ENCODE measurements at places on chromosomes 12 and 14.

GRCh38 chr14:65964366-65964765 is 521.8 kb upstream of the CCDC196 start:
- DNase-seq: no peak

DNA sequence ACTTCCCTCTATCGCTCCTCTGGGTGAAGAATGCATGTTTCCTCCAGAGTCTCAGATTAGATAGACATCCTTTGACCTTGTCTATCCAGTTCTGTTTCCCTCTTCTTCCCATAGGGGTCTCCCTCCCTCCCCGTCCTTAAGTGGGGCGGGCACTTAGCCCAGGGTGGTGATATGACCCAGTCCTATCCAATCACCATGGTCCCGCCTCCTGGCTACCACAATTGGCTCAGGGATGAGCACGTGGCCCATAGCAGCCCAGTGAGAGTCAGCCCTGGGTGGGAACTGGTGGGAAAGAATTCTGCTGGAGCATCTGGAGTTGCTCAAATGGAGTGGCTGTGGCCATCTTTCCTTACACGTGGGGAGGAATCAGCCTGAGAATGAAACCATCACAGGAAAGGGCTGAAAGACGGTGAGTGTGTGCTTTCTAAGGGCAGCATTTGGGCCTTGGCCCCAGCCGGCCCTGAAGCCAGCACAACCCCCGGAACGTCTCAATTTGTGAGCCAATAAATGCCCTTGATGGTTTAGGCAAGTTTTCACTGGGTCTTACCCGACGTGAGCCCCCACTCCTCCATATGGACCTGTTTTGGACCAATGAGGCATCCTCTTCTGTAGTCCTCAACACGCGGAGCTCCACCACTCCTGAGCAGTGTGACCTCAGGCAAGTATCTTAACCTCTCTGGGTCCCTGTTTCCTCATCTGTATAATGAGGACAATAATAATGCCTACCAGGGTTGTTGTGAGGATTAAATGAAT is 14.4 kb upstream of the MLXIP start:
- DNase-seq: peak; percentile 31

DNA sequence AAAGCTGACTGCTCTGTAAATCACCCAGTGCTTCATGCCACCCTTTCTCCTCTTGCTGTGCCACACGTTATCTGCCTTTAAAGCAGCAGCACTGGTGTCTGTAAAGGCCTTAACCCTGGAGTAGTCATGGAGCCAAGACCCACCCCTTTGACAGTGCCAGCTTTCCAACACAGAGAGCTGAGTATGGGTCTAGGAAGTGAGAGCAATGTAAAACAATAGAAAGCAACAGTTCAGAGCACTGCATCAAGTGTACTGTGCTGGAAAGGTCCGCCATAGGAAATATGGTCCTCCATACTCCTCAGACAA is 139.5 kb downstream of the DAD1 start:
- DNase-seq: no peak

GRCh38 chr14:80575763-80576162 is 364.5 kb upstream of the DIO2 start:
- no peak for DNase-seq

DNA sequence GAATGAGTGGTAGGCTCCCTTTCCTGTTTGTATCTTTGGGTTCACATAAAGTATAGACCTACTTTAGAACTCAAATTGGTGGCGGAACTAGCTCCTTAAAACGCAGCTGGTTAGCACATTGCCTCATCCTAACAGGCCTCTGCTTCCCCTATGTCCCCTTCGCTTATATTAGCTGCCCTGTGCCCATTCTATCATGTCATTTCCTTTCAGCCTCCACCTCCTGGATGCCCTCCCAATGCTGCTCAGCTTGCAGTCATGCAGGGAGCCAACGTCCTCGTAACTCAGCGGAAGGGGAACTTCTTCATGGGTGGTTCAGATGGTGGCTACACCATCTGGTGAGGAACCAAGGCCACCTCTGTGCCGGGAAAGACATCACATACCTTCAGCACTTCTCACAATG is 3.5 kb downstream of the DAZAP2 start:
- DNase-seq: no peak

DNA sequence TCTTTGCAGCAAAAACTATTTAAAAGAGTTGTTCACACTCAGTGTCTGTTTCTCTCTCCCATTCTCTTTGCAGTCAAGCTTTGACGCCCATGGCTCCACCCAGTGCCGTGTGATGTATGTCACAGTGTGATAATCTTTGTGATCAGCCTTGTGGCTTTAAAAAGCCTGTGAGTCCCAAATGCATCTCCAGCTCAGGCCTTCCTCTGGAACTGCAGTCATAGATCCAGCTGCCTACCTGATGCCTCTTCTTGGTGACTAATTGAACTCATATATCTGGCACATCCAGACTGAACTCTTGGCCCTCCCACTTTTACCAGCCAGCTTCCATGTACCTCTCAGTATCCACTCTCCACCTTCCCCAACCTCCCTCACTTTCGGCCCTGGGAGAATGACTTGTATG is 182.8 kb upstream of the ARHGAP5 start:
- DNase-seq: no peak

DNA sequence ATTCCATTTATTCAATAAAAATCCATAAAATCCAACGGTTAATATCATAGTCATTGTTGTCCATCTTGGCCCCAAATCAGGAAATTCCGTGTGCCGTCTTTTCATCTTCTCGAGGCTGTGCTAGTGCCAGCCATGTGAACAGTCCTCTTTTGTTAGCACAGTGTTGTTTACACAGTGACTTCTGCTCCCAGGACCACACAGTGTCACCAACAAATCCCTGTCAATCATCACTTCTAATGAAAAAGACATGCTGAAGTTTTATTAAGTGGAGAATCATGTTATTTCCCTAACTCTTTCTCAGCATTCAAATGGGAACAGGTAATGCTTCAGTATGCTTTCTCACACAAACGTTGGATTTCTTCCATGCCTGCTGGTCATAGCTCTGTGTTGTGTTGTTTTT is 1.9 kb upstream of the SLCO1A2 start:
- no peak for DNase-seq

DNA sequence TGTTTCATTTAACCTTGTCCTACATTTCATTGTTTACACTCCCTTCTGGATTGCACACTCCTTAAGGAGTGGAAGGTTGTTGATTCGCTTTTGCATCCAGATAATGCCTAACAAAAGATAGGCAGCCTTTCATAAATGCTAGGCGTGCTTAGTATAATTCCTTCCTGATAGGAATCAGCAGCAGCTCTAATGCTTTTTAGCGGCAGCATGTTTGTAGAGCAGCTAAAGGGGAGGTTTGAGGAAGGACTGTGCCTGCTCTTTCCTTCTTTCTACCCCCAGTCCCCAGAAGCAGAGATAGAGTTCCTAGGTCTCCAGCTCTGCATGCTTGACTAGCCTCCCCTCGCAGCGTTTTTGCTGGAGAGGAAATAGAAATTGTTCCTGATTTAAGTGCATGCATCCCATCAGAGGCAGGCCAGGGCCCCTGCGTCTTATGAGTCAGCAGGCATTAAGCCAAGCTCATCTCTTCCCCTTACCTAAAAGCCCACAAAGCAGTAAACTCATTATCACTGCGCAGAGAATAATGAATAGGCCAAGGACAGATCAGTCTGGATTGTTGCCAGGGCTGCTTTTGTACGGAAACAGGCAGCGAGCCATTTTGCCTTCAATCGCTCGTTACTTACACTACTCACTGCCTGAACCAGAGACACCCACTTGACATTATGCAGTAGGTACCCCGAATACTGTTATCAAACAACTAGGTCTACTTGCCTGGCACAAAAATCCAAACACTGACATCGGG is 14.0 kb upstream of the TBPL2 start:
- no peak for DNase-seq

- no peak for DNase-seq
These were observed 908.1 kb upstream of the TMEM132C start for GRCh38 chr12:127358888-127359287.

DNA sequence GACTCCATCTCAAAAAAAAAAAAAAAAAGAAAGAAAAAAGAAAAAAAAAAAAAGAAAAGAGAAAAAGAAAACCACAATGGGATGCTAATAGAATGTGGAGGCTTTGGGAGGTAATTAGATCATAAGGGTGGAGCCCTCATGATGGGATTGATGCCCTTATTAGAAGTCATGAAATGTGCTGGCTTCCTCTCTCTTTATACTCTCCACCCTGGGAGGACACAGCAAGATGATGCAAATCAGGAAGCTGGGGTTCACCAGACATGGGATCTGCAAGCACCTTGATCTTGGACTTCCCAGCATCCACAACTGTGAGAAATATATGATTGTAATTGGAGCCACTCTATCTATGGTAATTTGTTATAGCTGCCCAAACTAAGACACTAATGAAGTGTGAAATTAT is 13.4 kb upstream of the DRAM1 start:
- DNase-seq: no peak

DNA sequence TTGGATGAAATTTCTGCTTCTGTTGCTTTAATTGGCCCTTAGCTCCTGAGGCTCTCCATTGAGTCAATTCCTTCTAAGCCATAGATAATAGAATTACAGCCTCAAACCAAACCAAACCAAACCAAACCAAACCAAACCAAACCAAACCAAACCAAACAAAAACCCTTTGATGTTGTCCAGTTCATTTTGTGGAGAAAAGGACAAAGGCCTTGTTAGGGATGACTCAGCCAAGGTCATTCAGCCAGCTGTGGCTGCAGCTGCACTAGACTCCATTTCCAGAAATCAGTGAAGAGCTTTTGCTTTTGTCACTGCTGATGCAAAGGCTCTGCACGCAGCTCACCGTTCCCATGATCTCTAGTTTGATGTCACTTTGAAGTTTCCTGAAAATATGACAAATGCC is 82.2 kb upstream of the RMST start:
- no peak for DNase-seq

DNA sequence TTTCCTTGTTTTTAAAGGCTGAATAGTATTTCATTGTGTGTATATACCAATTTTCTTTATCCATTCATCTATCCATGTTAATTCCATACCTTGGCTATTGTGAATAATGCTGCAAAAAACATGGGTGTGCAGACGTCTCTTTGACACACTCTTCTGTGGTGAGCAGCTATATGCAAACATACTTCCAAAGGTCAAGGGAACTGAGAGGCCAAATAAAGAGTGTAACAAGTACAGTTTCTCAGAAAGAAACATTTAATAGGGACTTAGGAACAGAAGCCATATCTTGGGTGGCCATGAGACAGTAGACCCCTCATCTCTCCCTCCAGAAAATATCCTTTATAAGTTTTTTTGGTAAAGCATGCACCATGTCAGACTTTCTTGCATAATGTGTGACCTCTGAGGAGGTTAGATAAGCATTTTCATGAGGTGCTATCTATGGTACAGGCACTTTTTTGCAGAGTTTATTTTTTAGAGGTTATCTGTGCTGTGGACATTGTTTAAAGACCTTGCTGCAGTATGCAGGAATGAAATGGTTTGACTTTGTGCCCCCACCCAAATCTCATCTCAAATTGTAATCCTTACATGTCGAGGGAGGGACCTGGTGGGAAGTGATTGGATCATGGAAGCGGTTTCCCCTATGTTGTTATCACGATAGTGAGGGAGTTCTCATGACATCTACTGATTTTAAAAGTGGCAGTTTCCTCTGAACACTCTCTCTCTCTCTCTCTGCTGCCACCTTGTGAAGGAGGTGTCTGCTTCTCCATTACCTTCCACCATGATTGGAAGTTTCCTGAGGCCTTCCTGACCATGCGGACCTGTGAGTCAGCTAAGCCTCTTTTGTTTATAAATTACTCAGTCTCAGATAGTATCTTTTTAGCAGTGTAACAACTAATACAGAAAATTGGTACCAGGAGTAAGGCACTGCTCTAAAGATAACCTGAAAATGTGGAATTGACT is 1202.3 kb downstream of the GALC start:
- DNase-seq: no peak

GRCh38 chr12:86148071-86148470 is 108.1 kb downstream of the MGAT4C start:
- no peak for DNase-seq

DNA sequence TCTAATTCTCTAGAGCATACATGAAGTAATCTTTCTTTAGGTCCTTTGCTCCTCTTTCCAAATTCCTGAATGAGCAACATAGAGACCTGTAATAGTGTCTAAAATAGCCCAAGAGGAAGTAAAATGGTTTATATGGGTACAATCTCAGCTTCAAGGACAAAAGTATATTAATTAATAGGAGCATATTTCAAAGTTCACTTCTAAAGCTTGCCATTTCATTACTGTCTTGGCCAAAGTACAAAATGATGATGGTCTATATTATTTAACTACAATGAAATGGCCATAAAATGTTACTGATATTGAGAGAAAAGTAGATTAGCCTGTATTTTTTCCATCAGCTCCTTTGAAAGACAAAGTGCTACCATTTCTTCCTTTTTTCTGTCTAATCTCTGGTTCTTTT is 410.4 kb upstream of the NOVA1 start:
- no peak for DNase-seq

DNA sequence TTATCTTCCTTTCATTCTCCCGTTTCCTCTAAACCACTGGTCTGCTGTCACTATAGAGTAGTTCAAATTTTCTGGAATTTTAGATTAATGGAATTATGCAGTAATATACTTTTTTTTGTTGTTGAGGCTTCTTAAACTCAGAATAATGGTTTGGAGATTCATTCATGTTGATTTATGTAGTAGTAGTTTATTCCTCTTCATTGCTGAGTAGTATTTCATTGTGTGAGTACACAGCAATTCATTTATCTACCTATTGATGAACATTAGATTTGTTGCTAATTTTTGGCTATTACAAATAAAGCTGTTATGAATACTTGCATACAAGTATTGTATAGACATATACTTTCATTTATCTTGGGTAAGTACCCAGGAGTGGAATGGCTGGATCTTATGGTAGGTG is 7.2 kb downstream of the RASSF8 start:
- DNase-seq: no peak

DNA sequence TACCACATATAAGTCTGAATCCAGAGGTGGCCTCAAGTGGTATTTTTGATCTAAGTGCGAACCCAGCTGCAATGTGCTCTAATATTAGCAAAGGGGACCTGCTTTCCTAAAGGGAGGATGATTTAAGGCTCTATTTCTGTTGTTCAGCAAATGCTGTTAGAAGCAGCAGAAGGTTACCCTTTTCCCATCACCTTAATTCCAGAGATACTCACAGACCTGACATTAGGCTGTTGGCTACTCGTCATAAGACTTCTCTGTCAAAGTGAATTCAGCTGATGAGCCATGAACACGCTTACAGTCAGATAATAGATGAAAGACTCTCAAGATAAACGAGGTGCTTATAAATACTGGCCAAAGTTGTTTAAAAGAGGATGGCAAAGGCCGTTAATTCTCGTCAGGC is 308.7 kb upstream of the DDHD1 start:
- no peak for DNase-seq

- DNase-seq: no peak
These were observed 8.7 kb upstream of the TMEM229B start for GRCh38 chr14:67497216-67497615.

GRCh38 chr12:89370421-89370831 is 18.1 kb upstream of the DUSP6 start:
- no peak for DNase-seq

- DNase-seq: no peak
These were observed 226.3 kb downstream of the SPTSSA start for GRCh38 chr14:34235643-34236300.

GRCh38 chr14:60771117-60771516 is 36.6 kb downstream of the MNAT1 start:
- no peak for DNase-seq

- DNase-seq: no peak
These were observed 78.6 kb downstream of the KCNK13 start for GRCh38 chr14:90140298-90140955.

GRCh38 chr14:52730709-52731111 is 744 bp downstream of the STYX start:
- no peak for DNase-seq

Data from activated CD4-positive, alpha-beta T cell treated with anti-CD3 and anti-CD28 coated beads, Interleukin-2, amount 10 ng/mL, durations not matched to agents 7 days and 5 days (primary cell).